ENCODE measurements at places on chromosomes 2 and 18.

DNA sequence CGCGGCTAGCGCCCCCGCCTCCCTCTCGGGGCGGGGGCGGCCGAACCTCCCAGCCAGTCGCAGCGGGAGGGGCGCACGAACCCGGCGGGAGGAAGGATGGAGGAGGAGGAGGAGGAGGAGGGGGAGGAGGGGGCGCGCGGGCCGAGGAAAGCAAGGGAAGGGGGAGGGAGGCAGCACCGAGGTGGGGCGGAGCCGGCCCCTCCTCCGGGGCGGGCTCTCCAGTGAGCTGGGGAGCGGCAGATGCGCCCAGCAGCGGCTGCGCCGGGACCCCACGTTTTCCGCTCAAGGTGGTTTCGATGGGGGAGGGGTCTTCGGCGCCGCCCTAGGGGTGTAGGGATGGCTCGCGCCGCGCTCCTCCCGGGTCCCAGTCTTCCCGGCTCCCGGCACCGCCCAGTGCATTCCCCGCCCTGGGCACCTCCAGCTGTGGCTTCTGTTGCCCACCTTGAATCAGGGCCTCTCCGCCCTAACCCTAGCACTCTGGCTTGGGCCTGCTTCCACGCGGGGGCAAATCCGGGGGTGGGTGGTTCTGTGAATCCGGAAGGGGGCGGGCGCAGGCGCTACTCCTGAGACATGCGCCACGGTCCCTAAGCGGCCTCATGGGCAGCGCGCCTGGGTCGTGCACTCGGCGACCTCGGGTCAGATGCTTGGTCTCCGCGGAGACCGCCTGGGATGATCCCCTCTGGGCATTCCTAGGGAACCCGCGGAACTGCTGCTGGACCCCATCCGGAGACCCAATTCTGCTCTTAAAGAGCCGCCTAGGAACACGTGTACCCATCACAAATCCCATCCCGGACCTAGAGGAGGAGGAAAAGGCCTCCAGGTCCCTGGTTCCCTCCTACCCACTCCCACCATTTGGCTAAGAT is at the start of gene FBXO41:
Gene FBXO41 (minus strand): TSS at position 183 of the 863 bp plus-strand sequence. CDS start 14,848 bp downstream, outside the sequence.
- DNase-seq = no peak

DNA sequence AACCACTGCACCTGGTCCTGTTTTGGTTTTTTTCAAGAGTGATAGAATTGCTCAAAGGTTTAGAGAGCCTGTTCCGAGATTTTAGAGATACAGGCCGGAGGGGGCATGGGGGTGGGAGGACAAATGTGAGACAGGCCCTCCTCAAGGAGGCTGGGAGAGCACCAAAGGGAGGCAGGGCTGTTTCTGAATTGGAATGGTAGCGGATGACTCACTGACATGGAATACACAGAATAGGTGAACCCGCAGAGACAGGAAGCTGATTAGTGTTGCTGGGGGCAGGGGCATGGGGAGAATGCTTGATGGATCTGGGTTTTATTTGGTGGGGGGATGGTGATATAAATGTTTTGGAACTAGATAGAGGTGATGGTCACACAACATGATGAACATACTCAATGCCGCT is 111.0 kb upstream of the MGAT5 start:
- DNase-seq = peak; percentile 44

- DNase-seq = no peak
Measured at GRCh38 chr18:42632801-42633200, 482.7 kb downstream of the RIT2 start.

DNA sequence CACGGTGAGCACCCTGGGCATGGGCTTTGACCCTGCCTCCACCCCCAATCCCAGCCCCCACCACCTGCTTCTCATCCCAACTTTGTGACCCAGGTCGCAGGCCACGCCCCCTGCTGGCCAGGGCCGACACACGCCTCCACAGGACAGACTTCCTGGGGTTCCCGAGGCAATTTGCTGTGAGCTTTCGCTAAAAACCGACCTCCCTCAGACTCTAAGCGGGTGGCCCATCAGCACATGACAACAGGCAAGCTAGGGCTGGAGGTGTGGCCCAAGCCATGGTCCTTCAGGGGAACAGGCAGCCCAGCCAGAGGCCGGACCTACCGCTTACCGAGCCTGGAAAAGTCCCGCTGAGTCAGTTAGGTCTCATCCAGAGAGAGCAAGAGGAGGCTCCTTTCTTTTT is 31.9 kb downstream of the C1QL2 start:
- peak; percentile 40 for DNase-seq

DNA sequence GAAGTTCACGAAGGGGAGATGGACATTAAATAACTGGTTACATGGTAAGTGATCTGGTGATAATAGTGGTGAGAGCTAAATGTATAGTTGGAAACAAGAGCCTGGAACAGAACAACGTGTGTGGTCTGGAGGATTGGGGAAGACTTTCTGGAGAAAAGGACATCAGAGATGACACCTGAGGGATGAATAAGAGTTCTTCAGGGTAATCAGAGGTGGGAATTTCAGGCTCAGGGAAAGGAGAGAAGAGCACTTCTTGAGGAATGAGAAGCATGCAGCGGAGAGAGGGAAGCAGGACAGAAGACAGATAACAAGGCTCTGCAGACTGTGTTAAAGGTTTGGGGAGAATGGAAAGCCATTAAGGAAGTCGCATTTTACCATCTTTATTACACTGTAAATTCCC is 450.7 kb downstream of the TNS1 start:
- no peak for DNase-seq

DNA sequence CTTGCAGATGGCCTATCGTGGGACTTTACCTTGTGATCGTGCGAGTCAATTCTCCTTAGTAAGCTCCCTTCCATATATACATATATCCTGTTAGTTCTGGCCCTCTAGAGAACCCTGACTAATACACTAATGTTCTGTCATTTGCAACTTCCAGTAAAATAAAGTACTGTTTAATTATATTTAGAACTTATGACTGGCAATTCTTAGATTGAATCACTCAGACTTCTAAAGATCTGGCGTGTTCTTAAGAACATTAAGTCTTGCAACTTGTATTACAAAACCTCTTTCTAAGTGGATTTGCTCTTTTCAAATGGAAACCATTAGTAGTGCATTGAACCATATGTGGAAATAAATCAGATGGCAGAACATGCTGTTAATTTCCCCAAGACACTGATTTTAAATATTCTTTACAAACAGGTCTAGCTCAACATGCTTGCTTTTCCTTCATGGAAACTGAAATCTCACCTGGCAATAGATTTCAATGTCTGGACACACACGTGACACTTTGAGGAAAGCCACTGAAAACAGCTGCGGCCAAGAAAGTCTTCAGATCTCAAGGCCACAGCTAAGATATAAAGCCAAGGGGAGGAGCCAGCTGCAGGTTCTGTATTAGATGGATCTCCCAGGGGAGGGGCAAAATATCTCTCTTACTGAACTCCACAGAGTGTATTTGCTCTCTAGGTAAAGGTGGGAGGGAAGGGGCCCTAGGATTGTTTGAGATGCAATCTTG is 50.6 kb downstream of the PMAIP1 start:
- DNase-seq = no peak

- DNase-seq = no peak
Measured at GRCh38 chr2:111896576-111896975, 1.8 kb upstream of the MERTK start.

DNA sequence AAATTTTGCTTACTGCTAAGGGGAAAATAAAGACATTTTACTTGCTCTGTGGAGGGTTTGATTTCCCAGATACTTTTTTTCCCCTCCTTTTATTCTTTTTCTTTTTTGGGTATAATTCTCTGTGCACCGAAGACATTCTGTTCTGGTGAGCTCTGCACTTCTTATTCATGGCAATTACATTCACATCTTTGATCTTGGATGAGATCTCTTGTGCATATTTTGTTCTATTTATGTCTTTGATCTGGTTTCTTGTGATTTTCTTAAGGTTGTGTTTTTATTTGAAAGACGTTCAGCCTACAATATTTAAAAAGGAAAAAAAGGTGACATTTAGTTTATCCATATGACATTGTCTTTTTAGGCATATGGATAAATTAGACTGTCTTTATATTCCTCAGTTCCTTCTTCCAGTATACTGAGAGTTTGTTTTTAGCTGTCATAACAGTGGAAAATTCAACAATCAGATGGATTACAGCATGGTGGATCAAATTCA is 33.7 kb upstream of the EPHA4 start:
- no peak for DNase-seq

- DNase-seq = no peak
Measured at GRCh38 chr18:34633368-34633767, 76.7 kb upstream of the DTNA start.

GRCh38 chr18:2557536-2557935 is 13.8 kb downstream of the METTL4 start:
- DNase-seq = no peak

DNA sequence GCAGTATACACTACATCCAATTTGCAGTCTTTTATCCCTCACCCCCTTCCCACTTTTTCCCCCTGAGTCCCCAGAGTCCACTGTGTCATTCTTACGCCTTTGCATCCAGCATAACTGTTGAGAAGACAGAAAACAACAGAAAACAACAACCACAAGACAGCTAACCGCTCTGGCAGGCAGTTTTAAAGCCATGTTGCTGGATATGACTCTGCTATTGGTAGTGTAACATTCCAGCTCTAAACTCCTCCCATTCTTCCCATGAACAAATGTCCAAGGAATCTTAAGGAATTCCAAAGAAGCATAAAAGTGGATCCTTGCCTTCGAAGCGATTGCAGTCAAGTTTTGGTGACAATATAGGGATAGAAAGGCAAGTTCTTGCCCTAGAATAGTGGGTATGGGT is 599.1 kb downstream of the NYAP2 start:
- no peak for DNase-seq

DNA sequence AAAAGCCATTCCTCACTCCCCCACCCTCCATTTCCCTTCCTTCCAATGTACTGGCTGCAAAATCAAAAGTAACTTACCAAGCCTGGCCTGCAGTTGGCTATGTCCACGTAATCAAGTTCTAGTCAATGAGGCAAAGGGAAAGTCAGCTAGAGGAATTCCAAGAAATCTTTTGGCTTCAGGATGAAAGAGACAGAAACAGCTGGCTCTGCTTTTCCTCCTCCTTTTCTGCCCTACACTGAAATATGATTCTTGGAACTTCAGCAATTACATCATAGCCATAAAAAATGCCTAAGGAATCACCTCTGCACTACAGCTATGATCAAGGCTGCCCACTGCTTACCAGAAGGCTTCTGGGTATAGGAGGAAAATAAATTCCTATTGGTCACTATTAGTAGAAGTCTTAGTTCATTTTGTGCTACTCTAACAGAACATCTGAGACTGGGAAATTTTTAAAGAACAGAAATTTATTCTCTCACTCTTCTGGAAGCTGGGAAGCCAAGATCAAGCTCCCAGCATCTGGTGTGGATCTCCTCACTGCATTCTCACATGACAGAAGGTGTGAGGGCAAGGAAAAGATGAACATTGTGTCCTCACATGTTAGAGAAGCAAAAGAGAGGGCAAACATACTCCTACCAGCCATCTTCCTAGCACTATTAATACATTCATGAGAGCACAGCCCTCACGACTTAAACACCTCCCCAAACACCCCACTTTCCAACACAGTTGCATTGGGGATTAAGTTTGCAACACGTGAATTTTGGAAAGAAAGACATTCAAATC is 219.9 kb downstream of the TMX3 start:
- DNase-seq = no peak

DNA sequence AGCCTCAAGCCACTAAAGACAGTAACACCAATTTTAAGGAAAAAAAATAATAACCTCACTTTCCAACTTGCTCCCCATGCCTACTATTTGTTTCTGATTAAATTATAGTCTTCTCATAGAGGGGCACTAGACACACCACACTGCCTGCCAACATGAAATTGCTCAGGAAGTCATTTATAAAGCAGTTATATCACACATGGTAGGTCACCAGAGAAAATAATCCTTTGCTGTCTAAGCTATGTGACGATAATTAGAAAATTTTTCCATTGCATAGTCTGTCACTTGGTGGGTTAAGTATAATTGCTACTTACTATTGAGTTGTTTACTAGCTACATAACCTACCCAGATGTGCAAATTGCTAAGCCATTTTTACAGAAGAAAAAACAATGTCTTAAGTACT is 85.2 kb downstream of the INO80D start:
- no peak for DNase-seq

DNA sequence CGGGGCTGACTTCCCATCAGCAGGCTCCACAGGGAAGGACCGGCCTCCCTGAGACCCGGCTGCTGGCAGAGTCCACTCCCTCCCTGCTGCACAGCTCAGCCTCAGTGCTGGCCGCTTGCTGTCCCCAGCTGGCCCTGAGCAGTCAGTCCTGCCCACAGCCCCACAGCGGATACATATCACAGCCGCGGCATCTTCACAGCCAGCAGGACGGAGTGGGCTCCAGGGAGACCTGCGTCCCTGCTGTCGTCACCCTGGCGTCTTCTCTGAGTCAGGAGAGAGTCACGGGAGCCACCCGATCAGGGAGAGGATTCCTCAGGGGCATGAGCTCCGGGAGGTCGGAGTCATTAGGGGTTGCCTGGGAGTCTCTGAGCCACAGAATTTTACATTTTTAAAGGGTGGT is 13.1 kb upstream of the SNTG2 start:
- no peak for DNase-seq

GRCh38 chr2:120510751-120511395 is 164.9 kb downstream of the INHBB start:
- DNase-seq = no peak

GRCh38 chr2:127605691-127606263 is 40.2 kb upstream of the GPR17 start:
- no peak for DNase-seq

- no peak for DNase-seq
Measured at GRCh38 chr2:147222506-147222905, 622.3 kb upstream of the ACVR2A start.
